Adipocyte (in vitro differentiated cells): ENCODE measurements at places on chromosomes 3 and 15.

GRCh38 chr15:75170711-75171341, 30.9 kb upstream of the C15orf39 start:
- no peak for DNase-seq

- no peak for DNase-seq
These were observed 976 bp upstream of the ABTB1 start for GRCh38 chr3:127671523-127672428.

GRCh38 chr3:125383744-125384143, 8.6 kb upstream of the ZNF148 start:
- DNase-seq = no peak

DNA sequence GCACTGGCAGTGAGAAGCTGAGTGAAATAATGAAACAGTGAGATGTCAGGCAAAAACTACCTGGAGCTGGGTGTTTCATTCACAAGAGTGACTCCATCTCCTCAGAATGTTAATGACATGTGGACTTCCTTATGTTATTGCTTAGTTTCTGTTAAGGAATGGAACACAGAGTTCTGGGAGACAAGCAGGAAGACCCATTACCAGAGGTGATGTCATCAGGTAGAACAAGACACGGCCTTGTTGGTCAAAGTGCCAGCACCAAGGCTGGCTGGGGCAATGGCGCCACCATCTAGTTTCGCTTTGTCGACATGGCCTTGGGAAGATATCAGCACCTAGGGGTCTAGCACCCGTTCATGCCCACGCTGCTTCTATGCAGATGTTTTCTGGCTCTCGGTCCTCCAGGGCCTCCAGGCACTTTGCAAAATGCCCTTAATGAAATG, 252.2 kb downstream of the FAM43A start:
- DNase-seq = no peak

- DNase-seq = peak; percentile 95
These were observed 9.2 kb upstream of the MME start for GRCh38 chr3:155070932-155071387.

DNA sequence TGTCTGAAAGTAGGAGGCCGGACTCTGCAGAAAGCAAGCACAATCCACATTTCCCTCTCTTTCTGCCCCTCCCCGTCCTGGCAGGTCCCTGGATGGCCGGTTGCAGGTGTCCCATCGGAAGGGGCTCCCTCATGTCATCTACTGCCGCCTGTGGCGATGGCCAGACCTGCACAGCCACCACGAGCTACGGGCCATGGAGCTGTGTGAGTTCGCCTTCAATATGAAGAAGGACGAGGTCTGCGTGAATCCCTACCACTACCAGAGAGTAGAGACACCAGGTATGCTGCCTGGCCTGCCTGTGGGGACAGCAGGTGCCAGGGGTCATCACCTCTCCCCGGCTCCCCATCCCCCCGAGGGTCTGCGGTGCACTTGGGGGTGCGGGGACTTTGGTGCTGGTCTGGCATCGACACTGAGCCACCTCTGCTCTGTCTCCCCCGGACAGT, 89.6 kb downstream of the AAGAB start:
- DNase-seq = no peak

DNA sequence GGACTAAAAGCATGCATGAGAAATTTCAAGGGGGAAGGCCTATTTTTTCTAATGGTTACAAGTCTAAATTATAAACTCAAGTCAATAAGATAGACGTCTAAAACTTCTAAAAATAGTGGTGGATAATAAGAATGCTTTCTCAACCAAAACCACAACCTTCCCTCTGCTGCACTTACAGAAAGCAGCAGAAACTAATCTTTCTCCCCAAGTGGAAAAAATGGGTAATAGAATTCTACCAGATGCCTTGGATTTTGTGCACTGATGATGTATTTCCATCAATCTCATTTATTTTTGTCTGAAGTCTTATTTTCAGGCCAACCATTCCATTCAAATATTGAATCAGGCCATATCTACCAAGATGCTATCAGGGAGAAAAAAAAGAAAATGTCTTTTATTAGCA, 344.7 kb downstream of the NEK10 start:
- DNase-seq = no peak

GRCh38 chr3:37793889-37794591, 67.6 kb upstream of the CTDSPL start:
- DNase-seq = no peak

DNA sequence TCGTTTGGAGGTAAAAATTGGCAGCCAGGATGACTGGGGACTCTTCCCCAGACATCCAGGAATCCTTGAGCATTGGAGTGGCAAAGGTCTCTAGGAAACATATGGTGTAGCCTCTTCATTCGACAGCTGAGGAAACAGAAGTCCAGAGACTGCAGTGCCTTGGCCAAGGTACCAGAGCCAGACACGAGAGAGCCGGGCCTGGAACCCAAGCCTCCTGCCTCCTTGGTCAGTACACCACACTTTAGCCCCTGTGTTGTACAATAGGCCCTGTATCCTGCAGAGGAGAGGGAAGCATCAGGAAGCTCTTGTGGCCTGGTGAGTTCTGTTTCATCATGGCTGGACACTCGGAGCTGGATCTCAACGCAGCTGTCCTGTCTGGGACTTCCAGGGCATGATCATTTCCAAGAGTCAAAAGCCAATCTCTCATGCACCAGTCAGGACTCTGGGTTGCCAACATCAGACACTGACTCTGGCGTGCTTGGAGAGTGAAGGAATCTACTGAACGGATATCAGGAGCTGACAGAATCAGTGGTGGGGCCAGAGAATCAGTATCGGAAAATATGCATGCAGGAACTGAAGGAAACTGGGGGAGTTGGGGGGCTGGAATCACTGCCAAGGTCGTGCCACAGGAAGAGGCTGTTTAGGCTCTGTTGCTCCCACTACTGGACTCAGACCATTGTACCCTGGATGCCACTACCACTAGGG, 6.4 kb upstream of the MINAR1 start:
- no peak for DNase-seq

- DNase-seq = no peak
These were observed 49.5 kb downstream of the ABTB1 start for GRCh38 chr3:127722091-127722784.

GRCh38 chr3:95883801-95884200, 930.6 kb upstream of the EPHA6 start:
- DNase-seq = no peak

- DNase-seq = peak; percentile 88
These were observed 74.4 kb downstream of the MGLL start for GRCh38 chr3:127747751-127748521.

GRCh38 chr3:24299806-24300626, 194.6 kb downstream of the THRB start:
- peak; percentile 66 for DNase-seq

- DNase-seq = peak; percentile 66
These were observed 298.3 kb upstream of the TGFBR2 start for GRCh38 chr3:30308131-30308530.

DNA sequence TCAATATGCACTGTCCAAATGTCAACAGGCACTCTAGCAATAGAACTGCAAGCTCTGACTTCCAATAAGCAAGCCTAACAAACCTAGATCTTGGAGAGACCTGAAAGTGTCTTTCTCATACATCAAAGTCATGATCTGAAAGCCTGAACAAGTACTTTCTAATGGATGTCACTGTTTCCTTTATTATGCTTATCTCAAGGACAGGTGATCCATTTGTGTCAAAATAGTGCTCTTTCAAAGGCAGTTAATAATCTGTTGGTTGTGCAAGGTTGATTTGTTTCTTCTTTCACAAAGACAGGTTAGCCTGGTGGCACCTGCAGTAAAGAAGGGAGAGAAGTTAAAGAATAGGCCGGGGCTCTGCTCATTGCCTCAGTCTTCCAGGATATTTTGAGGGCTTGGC, 146.8 kb downstream of the EPHB1 start:
- no peak for DNase-seq

DNA sequence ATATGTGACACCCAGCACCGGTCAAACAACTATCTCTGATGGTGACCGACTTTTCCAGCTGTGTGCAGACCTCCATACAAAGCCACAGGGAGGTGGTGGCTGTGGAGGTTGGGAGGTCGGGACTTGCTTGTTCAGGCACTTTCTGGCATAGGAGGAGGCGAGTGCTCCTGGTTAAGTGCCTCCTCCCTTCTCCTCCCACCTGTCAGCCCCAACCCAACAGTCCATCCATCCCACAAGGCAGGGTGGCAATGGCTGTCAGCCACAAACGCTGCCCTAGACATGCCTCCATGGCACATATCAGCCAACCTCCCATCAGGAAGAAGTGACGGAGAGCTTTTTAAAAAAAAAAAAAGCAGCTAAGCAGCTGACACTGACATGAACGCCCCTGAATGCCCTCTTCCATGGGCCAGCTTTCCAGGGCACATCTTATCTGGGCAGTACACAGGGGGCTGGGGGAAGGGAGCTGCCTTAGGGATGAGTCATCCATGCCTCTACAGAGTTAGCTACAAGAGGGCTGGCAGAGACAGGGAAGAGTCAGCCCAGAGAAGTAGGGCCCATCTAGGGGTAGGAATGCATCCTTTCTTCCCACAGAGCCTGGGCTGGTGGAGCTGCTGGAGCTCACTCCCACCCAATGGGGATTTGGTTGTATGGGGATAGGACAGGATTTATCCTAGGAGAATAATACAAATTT, 41.2 kb downstream of the CCDC12 start:
- DNase-seq = peak; percentile 97

DNA sequence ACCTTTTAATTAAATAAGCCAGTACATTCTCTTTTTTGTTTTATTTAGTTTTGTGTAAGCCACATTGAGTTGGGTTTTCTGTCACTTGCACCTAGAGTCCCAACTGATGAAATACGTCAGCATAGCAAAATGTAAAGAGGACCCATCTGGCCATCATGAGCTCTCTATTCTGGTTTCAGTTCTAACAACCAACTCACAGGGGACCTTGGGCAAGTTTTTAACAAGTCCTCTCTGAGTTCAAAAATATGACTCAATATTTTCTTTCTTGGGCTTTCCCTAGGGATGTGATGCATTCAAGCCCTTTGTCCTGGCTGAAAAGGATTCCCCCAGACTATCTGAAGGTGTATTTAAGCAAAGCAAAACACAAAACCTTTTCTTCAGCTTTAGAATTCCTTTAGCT, 32.9 kb downstream of the PLCH1 start:
- DNase-seq = no peak

DNA sequence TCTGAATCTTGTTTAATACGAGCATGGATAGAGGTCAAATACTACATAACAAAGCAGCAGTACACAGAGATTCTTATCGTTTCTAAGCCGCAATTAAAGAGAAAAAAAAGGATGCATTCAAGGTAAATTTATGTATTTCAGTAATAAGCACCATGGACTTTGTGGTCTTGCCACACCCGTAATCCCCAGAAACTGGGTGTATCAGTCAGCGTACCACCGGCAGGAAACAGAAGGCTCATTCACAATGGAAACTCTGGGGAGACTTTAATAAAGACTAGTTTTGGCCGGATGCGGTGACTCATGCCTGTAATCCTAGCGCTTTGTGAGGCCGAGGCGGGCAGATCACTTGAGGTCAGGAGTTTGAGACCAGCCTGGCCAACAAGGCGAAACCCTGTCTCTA, 81.9 kb upstream of the ZNF280D start:
- no peak for DNase-seq

DNA sequence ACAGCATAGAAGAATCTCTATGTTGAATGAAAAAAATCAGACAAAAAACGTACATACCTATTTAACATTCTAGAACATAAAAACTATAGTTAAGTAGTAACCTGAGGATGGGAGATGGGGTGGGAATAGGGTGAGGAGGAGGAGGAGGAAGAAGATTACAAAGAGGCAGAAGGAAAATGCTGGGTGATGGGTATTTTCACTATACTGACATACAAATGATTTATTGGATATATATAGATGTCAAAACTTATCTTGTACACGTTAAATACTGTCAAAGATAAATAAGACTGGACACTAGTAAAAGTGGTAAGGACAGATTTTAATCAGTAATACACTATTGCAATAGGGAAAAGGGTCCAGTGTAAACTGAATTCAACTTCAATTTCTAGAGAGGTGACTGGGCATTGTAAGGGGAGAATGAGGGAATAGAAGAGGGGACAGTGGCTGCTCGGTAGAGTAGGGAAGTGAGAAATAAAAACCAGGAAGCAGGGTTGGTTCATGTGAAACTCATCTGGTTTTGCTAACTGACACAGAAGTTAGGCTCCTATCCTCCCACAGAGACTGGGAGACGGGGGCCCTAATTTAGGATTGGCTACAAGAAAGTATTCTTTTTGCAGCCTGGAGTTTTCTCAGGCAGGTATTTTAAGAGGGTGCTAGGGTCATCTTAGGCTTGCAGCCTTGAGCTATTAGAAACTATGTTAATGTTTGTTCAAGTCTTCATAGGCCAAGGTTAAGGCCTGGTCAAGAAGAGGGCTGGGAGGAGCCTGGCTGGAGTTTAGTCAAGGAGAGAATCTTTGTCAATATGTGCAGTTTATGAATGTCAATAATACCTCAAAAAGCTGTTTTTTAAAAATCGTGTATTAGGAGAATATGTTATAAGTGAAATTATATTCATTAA, 15.0 kb upstream of the C15orf61 start:
- DNase-seq = no peak

DNA sequence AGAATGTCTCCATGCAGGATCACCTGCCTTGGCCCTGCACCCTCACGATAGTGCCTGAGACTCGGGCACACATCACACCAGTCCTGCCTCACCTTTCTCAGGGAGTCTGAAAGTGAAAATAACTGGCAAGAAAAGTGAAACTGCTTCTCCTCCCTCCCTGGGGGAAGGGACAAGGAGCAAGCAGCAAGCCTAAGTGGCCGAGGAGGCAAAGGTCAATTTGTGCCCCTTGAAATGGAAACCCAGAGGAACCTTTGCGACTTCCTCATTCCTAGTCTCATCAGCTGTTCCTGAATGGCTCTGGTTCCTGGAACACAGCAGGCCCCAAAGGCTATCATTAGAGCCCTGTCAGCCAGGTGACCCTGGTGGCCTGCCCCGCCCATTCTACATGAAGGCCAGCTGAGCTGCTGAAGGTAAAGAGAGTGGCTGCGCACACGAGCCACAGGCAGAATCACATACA, 28.0 kb upstream of the SLCO2A1 start:
- DNase-seq = no peak

- no peak for DNase-seq
These were observed 34.4 kb upstream of the TLE3 start for GRCh38 chr15:70132139-70132538.

- no peak for DNase-seq
These were observed 2.8 kb upstream of the CLRN1 start for GRCh38 chr3:150975086-150975991.

DNA sequence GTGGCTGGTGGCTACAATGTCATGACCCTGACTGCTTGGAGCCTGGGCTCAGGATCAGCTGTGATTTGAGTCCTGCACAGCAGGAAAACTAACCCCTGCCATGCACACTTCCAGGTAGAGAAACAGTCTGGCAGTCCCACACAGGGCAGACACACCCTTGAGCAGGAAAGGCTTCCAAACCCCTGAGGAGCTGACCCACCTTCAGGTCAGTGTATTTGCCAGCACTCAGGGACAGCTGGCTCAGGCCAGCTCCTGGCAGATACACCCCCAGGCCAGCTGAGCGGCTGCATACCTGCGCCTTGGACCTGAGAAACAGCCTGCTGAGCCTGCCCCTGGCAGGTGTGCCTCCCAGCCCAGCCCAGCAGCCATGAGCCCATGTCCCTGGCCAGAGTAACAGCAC, 22.2 kb upstream of the CDAN1 start:
- DNase-seq = no peak

- DNase-seq = no peak
These were observed 2.7 kb downstream of the CCR1 start for GRCh38 chr3:46205286-46205960.
